ENCODE measurements at places on chromosomes 4 and X.
A peak's percentile ranks its signal among the peaks of the same experiment; 100 is the strongest.

- no peak for DNase-seq
Observed at GRCh38 chr4:58941286-58941685, 1831.1 kb upstream of the IGFBP7 start.

- DNase-seq = no peak
Observed at GRCh38 chrX:39903343-39903742, 194.4 kb downstream of the BCOR start.

GRCh38 chr4:110005461-110006056 is 92.9 kb downstream of the EGF start:
- DNase-seq = peak; percentile 72

DNA sequence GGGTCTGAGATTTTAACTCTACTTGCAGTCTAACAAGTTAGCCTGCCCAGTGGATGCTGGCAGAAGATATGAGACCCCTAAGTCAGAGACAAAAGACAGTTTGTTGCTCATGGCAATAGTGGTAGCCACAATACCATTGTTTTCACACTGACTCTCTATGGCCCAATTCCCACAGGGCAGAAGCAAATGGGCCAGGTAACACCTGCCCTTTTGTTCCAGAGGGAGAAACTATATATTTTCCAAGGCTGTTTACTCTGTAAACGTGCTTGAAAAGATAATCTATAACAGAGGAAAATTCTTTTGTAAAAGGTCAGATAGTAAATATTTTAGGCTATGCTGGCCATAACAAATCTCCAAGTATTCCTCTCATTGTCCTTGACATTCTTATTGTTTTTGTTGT is 57.2 kb upstream of the NPNT start:
- DNase-seq = no peak

GRCh38 chrX:17262123-17262522 is 112.9 kb upstream of the NHS start:
- DNase-seq = no peak

DNA sequence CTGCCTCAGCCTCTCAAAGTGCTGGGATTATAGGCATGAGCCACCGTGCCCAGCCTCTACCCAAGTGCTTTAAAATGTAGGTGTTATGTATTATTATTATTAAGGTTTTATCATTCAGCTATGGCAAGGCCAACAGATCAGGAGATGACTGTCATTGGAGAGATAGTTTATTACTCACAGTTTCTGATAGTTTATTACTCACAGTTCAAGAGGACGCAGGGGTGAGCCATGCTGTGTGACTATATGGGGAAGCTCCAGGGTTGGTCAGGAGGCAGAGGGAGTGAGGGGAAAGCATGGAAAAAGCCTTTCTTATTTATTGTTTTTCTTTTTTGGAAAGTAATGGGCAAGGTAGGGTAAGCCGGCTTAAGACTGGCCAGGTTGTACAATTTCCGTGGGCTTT is 25.4 kb upstream of the ARSD start:
- no peak for DNase-seq

GRCh38 chr4:4259484-4260100 is 11.6 kb upstream of the TMEM128 start:
- DNase-seq = no peak

- DNase-seq = peak; percentile 22
Observed at GRCh38 chrX:119870626-119871131, 854 bp downstream of the RNF113A start.

DNA sequence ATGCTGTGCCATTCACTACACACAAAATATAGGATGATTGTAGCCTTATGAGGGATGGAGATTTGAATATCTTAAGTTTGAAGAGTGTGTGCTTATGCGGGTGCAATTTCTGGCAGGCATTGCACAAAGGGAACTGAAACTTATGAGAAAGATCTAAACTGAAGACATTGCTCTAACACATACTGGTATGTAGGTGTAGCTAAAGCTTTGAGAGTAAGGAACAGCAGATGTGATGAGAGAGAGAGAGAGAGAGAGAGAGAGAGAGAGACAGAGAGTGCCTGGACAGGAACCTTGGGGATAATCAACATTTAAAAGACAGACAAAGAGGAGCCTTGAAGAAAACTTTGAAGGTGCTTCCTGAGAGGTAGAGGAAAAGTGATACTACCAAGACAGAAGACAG is 379.7 kb downstream of the SPRY1 start:
- no peak for DNase-seq

- DNase-seq = no peak
Observed at GRCh38 chrX:109925656-109926055, 77.3 kb upstream of the TMEM164 start.

- no peak for DNase-seq
Observed at GRCh38 chr4:148116969-148117368, 325.2 kb downstream of the NR3C2 start.

DNA sequence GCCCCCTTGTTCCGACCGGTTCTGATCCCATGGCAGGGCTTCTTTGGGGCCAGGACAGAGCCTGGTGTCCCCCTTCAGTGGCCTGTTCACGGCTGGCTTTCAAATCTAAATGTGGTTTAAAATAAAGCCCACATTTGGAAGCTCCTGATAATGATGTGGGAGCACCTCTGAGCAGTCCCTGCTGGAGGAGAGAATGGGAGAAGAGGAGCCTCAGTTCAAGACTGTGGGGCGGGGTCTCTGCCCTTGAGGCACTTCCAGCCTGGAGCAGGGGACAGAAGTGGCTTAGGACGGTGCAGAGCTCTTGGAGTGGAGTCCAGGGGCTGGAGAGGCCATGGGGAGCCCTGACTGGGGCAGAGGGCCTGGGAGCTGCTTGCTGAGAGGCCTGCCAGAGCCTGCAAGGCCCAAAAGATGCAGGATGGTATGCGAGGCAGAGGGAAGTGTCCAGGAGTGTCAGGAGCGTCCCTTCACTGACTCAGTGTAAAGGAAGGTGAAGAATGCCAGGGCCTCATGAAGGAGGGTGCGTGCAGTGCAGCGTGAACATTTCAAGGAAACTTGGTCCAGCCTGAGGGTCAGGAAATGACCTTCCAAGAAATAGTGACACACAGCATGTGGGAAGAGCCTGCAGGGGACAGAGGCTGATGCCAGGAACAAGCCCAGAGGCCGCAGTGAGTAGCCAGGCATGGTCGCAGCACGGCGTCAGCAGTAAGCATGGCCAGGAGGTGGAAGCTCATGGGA is 21.1 kb upstream of the TADA2B start:
- DNase-seq = no peak

DNA sequence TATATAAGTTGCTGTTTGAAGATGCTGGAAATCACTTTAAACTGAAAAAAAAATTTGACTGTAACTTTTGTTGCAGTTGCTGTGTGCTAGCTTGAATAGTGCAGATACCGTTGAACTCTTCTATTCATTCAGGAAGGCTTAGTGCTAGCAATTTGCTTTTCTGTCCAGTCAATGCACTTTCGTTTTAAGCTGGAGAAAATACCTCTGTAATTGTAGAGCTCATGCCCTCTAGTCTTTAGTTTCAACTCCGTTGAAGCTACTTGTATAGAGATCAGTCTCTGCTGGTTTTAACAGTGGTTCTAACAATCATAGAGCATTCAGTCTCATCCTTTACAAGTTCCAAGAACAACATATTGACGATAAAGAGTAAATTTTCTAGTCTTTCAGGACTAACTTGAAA is 49.0 kb upstream of the TRPC3 start:
- DNase-seq = no peak

DNA sequence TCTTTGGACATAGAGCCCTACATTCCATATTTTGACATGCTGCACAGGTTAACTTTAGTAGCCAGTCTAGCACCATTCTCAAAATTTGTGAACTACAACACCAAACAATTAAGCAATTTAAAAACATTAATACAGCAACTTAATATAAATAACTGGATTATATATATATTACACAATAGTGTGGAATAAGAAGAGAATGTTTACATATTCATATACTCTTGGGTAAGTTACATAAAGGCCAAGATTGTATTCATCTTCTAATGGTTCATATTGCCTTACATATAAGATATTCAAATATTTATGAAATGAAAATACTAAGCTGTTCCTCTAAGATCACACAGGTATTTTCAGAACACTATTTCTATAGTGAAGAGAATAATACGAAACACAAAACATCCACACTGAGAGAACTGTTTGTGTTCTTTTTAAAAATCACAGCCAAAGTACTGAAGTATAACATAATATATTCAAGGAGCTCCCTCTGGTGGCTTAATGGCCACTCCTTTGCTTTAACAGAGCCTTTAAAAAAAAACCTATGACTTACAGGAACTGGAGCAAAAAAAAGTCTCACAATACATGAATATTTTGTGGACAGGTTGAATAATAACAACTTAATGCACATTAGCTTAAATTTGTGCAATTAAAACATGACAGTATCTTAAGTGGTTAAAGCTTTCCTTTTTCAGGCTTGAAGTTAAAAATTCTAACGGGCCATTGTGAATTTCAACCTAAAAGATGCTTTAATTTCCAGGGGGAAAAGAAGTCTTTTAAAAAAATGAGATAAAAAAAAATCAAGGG is 46.2 kb downstream of the NEK1 start:
- peak; percentile 71 for DNase-seq

- DNase-seq = no peak
Observed at GRCh38 chr4:182142176-182143085, 100.8 kb upstream of the TENM3 start.

DNA sequence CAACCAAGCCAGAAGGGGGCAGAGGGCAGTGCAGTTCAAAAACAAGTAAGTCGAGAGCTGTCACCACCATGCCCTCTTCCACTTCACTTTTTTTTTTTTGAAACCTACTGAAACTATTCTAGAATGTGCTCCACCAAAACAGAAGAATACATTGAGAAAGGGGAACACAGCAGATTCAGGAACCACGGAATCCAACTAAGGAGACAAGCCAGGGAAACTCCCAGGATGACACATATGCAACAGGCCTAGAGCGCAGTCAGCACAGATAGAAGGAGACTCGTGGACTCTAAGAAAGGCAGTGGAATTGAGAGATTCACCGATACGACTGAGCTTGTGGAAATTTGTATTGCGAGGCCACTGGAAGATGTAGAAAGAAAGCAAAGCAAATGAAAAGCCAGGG is 66.1 kb downstream of the PHKA2 start:
- no peak for DNase-seq

- no peak for DNase-seq
Observed at GRCh38 chr4:183919141-183919540, 14.0 kb downstream of the STOX2 start.

- no peak for DNase-seq
Observed at GRCh38 chrX:964831-965416, 247.5 kb downstream of the CRLF2 start.

DNA sequence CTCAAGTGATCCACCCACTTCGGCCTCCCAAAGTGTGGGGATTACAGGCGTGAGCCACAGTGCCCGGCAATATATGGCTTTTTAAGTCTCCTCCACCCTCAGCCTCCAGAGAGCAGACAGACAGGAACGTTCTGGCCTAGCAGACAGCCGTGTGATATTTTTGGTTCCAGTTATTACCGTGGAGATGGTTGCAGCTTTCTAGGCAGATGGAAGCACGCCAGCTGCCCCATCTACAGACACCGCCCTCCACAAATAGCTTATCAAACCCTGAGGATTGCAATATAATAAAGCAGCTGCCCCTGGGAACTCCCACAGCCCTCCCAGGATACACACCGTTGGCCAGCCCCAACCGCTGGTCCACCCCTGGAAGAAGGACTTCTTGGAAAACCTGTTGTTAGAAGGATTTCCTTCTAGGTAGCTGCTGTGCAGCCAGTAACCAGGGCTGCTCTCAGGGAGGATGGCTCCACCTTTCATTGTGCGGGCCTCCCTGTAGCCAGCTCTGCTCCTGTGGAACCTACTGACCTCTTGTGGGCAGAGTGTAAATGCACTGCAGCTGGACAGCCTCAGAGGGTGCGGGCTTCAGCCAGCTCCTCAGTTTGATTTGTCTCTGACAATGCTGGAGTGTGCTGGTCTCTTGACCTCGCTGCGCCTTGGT is 44.0 kb downstream of the SLC25A5 start:
- DNase-seq = peak; percentile 65

- no peak for DNase-seq
Observed at GRCh38 chr4:89712827-89713226, 124.1 kb downstream of the SNCA start.

DNA sequence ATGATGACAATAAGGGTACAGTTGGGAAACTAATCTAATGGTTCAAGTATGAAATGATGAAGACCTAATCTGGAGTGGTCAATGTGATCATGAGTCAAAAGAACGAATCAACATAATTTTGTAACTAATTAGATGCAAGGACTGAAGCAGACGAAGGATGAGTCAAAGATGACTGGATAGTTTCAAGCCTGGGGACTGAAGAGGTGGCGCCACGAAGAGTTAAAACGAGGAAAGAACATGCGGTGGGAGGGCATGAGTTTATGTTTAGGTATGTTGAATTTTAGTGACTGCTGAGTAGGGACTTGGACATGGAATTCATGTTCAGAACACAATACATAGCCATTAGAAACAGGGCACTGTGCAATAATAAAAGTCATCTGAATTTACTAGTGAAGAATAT is 221.5 kb upstream of the FAM241A start:
- DNase-seq = no peak

GRCh38 chr4:186586205-186586604 is 30.8 kb upstream of the MTNR1A start:
- DNase-seq = no peak

- DNase-seq = no peak
Observed at GRCh38 chr4:183637461-183637860, 21.5 kb downstream of the RWDD4 start.

- DNase-seq = no peak
Observed at GRCh38 chrX:24253030-24253429, 60.8 kb downstream of the SUPT20HL2 start.

- no peak for DNase-seq
Observed at GRCh38 chrX:129086802-129087201, 436.5 kb downstream of the SMARCA1 start.

DNA sequence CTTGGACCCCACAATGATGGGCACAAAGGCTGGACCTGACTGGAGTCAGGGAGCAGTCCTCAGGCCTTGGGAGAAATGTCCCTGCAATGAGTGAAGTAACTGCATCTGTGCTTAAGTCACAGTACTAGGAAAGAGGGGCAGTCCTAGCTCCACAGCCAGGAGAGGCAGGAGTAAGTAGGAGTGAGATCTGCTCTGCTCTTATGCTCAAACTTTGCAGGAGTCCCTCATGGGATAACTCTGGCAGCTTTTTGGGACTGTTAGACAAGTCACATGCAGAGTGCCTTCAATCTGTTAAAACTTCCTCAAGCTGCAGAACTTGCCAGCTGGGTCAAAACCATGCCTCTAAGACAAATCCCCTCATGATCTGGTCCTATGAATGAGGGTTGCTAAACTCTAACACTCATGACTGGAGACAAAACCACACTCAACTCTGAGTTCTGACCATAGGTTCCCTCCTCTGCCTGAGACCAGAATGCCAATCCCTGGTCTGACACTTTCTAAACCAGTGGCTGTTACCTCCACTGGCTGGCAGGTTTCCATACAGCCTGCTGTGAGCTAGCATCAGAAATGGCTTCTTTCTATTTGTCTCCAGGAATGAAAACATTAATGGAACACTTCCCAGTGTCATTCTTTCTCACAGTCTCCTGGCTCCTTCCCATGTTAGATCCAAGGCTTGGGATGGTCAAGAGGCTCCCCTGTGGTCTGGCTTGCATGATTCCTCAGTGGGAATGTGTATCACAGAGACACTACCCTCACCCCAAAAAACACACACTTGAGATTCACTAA is 819.3 kb downstream of the PCDH7 start:
- DNase-seq = no peak
